Stimulated activated CD8-positive, alpha-beta memory T cell treated with anti-CD3 and anti-CD28 coated beads, Interleukin-15, amount 100 ng/mL, for 4 hours (primary cell): ENCODE measurements at places on chromosomes 16 and 17.

DNA sequence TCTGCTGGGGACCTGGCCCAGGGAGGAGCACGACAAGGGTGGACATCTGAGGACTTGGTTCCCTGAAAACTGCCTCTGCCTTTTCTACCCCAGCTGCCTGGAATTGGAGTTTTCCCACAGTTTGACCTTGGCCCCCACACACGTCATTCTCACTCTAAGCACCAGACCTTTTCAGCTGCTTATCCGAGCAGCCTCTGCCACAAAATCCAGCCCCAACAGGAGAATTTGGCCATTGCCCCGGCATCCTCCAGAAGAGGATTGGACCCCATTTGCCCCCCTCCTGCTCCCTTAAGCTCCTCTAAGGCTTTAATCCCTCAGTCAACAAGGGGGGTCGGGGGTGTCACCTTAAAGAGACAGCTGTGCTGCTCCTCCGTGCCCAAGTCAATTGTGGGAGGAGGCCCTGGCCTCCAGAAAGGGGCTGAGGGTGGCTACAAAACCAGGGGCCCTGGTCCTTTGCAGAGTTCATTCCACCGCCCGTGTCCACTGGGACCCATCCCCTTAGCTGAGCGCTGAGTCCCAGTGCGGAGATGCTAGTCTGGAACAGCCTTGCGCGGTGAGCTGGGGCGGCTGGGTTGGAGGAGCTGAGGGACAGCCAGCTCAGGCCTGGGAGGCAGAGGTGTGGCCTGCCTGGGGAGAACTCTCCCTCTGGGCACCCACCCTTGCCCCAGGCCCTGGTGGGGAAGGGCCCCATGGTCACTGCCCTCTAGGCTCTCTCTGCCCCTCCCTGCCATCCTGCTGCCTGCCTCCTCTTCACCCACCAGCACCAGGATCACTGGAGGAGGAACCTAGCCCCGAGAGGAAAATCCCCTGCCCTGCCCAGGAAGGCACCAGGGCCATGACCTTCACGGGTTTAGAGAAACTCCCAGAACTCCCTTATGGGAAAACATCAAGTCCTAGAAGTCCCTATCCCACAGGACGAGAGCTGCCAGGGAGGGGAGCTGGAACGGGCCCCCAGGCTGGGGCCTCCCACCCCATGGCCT lies 18.8 kb downstream of the TTYH2 start:
- DNase-seq, result no peak

DNA sequence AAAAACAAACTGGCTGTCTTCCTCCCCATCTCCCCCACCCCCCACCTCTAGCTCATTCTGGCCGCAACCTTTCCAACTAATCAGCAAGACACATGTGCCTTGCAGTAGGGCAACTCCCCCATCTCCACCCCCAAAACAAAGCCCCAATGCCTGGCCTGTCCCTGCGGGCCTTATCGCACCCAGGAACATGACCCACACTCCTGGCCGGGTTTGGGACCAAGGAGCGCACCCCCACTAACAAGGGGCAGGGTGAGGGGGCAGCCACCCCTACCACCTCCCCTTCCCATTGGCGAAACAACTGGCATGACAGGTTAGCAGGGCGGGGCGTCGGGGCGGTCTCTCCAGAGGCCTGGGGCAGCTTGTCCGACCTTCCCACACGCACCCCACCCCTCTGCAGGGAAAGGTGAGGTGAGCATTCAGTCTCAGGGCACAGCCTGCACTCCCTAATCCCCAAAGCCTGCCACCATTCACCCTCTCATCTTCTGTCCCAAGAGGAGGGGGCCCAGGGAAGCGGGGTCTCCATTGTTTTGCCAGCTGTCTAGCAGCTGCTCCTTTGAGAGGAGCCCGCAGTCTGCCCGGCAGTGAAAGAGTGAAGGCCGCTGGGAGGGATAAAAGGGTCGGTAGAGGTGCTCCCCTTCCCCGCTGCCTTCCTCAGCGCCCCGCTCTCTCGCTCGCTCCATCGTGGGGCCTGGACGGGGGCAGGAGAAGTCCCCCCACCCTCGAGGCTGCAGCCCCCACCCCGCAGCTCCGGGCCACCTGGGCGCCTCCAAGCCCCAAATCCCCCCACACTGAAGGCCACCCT lies 765 bp downstream of the MYO18A start:
- no peak for DNase-seq

DNA sequence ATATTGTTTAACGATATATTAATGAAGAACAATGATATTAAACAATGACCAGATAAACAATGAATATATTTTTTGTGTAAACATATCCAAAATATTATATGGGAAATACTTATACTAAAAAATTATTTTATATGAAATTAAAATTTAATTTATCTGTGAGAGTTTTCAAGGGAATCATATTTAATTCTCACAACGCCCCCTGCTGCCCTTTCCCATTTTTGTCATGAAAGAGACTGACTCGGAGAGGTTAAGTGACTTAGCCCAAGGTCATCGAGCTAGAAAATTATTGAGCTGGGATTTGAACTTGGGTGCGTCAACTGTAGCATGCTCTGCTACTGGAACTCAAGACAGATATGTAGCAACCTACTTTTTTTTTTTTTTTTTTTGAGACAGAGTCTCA lies 7.2 kb upstream of the MYCBPAP start:
- DNase-seq, result no peak

DNA sequence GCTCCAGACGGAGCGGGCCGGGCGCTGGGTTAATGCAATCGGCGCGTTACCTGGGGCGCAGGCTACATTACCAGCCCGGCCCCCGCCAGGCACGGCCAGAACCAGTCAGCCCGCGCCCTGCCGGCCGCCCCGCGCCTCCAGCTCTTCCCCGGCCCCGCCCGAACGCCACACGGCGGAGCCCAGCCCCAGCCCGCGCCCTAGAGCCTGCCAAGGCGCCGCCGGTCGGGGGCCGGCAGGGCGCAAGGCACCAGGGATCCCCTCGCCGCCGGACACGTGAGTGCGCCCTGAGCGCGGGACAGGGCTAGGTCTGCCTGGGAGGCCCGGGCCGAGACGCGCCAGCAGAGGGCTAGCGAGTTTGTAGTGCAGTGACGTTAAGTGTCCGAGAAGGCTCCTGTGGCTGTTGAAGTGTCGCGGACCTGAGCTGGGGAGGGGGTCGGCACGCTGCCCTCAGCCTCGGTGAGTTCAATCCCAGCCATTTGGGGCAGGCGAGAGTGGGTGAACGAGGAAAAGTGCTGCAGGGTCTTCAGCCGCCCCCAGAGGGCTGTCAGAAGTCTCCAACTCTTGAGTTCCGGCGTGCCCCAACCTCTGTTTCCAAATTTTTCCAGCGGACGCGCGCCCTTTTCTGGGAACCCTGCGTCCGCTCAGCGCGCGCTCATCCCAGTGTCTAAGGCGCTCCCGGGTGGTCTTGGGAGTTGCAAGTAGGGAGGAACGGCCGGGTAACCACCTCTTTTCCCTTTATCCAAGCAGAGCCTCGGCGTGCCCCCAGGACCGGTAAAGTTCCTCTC lies at the start of gene SLC6A2:
Gene SLC6A2 (plus strand): TSS at position 92 of the 785 bp plus-strand sequence. CDS start 707 bp downstream, outside the sequence.
- DNase-seq, result no peak

- no peak for DNase-seq
These were observed 330.6 kb upstream of the PMFBP1 start for GRCh38 chr16:72502594-72503005.

GRCh38 chr16:50093607-50094539 lies 28.1 kb downstream of the HEATR3 start:
- DNase-seq, result no peak
